ENCODE measurements at places on chromosomes 6 and 20. TPM values are rescaled to one million over a fixed set of nuclear protein-coding genes. Genes with fewer than 3 reads are reported as not detected.

The SLPI gene
- 0.19 TPM for total RNA-seq

The APCDD1L gene
- 0.09 TPM for total RNA-seq

The SDCBP2 gene
- 8.1 TPM for total RNA-seq

The MAP1LC3A gene
- 14.9 TPM for total RNA-seq

The SEMG1 gene
- not detected for total RNA-seq

The TNFRSF6B gene
- total RNA-seq, result 10.2 TPM

The EYA4 gene
- under 0.01 TPM for total RNA-seq

The IMPG1 gene
- not detected for total RNA-seq

The ANKRD66 gene
- total RNA-seq, result not detected

The CCR6 gene
- total RNA-seq, result not detected

The CNPY3 gene
- 20.7 TPM for total RNA-seq

The KCNK15 gene
- not detected for total RNA-seq

The COL9A1 gene
- total RNA-seq, result not detected

The VSX1 gene
- not detected for total RNA-seq

The PRPF6 gene
- total RNA-seq, result 81.9 TPM

All from endothelial cell of coronary artery (primary cell).